EH (cell line): ENCODE measurements at places on chromosomes 3 and 15.

DNA sequence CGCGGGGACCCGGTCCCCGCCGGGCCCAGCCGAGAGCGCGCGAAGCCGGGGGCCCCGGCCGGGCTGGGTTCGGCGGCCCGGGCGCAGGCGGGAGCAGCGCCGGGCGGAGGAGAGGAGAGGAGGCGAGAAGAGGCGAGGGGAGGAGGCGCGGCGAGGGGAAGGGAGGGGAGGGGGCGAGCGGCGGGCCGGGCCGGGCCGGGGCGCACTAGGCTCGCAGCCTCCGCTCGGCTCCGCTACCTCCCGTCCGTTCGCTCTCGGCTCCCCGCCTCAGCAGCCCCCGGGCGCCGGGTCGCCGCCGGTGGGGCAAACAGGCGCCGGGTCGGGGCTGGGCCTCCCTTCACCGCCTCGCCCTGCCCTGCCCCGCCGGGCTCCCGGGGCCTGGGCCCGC is 351 bp downstream of the INSYN1 start:
- peak; percentile 22 for DNase-seq

DNA sequence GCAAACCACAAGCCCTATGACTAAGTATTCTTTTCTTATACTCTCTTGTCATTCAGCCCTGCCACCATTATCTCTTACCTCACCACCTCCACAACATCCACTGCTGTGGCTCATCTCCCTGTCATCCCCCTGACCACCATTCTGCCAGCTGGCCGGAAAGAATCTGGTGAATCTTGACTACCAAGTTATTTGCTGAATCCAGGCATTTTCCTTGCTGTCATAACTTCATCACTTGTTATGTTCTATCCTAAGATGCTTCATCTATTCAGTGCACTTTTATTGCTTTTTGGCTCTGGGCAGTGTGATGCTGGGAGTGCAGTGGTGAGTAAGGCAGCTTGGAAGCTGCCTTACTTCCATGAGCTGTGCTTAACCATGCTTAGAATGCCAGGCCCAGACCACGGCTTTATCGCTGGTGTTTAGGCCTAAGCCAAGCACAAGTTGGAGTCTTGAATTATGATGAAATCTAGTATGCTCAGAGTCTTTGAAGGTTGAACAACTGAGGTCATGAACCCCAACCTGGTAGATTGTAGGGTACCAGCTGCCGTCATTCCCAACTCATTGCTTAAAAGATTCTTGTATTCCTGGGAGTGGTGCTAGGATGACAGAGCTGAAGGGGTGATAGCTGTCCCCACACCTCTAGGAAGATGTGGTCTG is 27.0 kb upstream of the APH1B start:
- DNase-seq = peak; percentile 99

- peak; percentile 82 for DNase-seq
These were observed 65.5 kb downstream of the CORO2B start for GRCh38 chr15:68644083-68644904.

DNA sequence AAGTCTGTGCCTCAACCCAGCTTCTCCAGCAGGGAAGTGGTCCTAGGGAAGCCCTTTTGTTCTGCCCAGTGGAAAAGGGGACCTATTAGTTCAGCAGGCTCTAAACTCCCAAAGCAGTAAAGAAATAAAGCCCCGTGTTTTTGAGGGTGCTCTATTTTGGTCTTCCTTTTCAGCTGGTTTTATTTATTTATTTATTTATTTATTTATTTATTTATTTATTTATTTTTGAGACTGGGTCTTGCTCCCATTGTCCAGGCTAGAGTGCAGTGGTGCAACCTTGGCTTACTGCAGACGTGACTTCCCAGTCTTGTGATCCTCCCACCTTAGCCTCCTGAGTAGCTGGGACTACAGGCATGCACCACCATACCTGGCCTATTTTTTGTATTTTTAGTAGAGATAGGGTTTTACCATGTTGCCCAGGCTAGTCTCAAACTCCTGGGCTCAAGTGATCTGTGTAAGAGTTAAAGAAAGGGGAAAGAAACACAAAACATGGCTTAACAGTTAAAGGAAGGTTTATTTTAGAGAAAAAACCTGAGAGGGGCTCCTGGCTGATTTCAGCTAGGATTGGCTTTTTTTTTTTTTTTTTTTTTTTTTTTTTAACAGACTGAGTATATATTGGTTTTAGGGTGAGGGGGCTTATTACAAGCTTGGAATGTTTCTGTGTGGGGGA is 154.6 kb downstream of the CLSTN2 start:
- DNase-seq = no peak

GRCh38 chr15:67025719-67026609 is 39.4 kb upstream of the SMAD3 start:
- peak; percentile 78 for DNase-seq

DNA sequence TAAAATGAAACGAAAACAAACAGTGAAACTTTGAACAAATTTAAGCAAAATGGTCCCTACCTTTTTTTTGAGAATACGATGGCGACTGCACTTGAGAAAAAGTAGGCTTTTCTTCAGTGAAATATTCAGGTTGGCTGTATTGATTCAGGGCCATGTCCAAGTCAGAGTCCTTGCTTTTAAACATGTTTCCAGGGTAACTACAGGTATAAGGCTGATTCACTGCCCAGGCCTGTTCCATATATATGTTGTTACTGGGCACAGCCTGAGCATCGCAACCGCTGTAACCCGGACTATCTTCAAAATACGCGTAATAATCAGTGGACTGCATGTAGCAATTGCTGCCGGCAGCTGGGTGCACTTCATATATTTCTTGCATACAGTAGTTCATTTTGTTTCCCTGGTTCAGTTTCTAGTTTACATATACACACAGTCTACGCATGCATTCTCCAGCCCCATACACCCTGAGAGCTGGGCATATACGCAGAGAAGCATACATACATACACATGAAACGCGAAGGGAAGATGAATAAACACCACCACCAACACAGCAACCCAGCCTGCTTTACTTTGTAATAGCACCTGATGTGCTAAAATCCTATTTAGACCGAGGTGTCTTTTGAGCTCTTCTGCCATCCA is 220.0 kb downstream of the NR1D2 start:
- no peak for DNase-seq

DNA sequence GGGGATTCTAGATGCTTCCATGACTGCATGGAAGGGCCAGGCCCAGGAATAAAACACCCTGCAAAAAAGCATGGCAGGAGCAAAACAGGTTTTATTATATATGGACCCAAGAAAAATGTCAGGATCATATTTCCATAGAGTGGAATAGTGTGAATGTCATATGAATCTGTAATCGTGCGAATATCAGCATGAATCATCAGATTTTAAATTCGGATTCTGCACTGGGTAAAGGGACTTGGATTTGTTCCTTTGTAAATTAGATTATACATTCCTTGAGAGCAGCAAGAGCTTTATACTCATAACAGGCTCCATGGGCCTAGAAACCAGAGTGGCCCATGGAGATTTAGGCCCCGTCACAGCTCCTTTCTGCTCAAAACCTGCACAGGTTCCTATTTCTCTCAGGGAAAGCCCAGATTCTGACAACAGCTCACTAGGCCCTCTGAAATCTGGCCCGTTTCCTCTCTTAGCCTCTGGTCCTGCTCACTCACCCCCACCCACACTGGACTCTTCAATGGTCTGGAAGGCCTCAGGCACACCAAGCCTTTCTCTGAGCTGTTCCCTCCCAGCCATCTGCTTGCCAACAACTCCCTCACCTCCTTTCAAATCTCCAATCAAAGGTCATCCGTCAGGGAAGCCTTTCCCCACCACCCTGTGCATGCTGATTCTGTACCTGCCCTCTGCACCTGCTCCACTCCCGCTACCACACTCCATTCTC is 76.0 kb downstream of the FEM1B start:
- peak; percentile 44 for DNase-seq

DNA sequence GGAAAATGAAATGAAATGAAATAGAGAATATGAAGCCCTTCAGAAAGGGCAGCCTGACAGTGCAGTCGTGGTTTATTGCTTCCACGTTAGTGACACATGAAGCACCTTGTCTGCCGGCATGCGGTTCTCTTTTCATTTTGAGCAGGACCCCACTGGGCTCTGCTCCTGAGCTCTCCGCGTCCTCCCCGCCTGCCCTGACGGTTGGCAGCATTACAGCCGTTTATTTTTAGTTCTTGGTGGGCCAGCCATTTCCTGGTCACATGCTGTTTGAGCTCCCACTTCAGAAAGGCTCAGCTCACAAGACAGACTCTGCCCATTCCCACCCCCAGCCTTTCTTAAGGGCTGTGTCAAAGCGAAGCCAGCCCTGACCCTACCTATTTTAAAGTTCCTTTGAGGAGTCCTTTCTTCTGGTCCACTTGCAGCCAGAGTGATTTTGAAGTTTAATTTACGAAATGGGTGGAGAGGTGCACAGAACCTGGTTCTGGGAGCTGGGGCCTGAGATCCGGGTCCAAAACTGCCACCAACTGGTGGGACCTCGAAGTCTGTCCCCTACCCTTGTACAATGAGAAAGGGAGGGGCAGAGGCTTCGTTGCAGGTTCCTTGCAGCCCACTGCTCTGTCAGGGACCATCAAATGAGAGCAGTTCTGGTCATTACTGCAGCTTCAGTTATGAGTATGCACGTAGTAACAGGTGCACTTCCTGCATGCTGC is 60.1 kb downstream of the MGLL start:
- no peak for DNase-seq

- DNase-seq = no peak
These were observed 71.9 kb upstream of the GOLGA8B start for GRCh38 chr15:34655326-34655725.

DNA sequence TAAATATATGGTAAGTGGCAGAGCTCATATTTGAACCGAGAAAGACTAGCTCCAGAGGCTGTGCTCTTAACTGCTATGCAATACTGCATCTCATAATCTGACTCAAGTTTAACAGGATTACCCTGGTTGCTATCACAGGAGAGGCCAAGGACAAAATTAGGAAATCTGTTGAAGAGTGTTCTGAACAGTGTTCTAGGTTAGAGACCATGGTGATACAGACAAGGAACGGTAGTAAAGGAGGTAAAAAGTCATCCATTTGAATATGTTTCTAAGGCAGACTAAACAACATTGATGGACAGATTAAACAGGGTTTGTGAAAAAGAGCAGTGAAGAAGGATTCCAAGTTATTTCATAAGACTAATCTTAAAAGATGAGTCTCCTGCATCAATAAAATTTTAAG is 22.1 kb downstream of the PLOD2 start:
- DNase-seq = no peak

DNA sequence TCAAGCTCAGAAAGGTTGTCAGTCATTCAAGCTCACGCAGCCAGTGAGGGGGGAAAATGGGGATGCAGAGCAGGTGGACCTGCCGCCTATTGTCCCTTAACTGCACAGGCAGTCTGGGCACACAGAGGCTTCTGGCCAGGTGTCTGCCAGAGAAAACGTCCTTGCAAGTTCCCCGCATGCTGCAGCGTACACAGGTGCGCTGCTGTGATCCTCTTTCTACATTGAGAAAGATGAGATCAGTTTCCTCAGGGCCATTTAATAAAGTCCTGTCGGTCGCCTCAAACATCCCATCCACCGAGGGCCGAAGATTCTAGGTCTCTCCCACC is 445 bp upstream of the TSEN2 start:
- no peak for DNase-seq

GRCh38 chr3:172388412-172389078 is 59.7 kb downstream of the GHSR start:
- no peak for DNase-seq

- peak; percentile 26 for DNase-seq
These were observed 5.2 kb upstream of the TRPM1 start for GRCh38 chr15:31106495-31107300.

GRCh38 chr15:76953913-76954312 is 22.4 kb downstream of the RCN2 start:
- no peak for DNase-seq

DNA sequence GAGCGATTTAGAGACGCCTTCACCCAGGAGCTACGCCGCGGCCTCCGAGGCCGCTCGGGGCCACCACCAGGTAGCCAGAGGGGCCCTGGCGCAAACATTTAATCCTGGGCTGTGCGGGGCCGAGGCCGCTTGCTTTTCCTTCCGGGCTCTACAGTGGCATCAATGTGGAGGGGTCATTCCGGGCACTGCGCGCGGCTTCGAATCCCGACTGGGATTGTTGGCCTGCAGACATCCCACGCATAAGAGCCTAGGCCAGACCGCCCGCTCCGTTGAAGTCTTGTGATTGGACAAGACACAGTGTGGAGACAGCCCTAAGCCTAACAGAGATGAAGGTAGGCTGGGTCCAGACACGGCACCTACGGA is 568 bp upstream of the NCBP2 start:
- peak; percentile 18 for DNase-seq
